ENCODE measurements at places on chromosomes 11 and 22. TPM values are rescaled to one million over a fixed set of nuclear protein-coding genes. Genes with fewer than 3 reads are reported as not detected.

Gene MS4A14
- 0.37 TPM for total RNA-seq

Gene ASRGL1
- 5.1 TPM for total RNA-seq

Gene MMP11
- 7.3 TPM for total RNA-seq

Gene TMEM45B
- 18.2 TPM for total RNA-seq

Gene INSC
- total RNA-seq: 3.0 TPM

Gene ZDHHC13
- total RNA-seq: 26.5 TPM

Gene MS4A6E
- total RNA-seq: not detected
